Renal cortical epithelial cell (primary cell): ENCODE measurements at places on chromosomes 7 and 10.

GRCh38 chr7:115014794-115015193, 92.9 kb downstream of the MDFIC start:
- DNase-seq, result no peak

- no peak for DNase-seq
These were observed 102.0 kb downstream of the SEMA3C start for GRCh38 chr7:80816806-80817205.

- DNase-seq, result no peak
These were observed 451.0 kb upstream of the GALNT17 start for GRCh38 chr7:70680743-70681468.

DNA sequence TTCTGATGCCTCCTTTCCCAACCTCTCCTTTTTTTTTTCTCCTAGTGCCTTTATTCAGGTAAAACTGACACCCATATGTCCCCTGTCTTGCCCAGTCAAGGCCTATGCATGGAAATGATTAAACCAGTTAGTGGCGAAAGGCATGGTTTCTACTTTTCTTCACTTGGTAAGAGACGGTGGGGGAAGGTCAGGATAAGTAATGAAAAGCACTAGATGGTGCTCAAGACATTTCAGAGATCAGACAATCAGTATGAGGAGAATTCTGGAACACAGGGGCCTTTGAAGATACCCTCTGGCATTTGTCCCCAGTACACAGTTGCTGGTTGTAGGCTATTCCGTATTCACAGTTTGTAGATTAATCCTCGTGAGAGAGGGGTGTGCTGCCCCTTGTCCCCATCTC, 121.2 kb downstream of the RTKN2 start:
- no peak for DNase-seq

DNA sequence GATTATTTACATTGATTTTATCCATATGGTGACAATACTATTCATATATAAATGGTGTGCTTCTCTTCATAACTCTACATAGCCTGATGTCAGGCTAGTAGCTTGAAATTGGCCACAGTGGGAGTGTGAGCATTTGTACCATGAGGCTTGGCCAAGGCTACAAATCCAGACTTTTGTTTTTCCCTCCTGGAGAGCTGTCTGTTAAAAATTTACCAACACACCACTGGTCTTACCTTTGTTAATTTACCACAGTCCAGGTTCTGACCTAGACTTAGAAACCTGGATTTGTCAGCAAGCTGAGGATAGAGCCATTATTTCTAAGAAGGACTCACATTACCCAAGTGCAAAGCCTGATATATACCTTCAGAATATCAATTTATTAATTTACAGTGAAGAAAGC, 45.5 kb upstream of the ATRNL1 start:
- DNase-seq, result peak; percentile 66

DNA sequence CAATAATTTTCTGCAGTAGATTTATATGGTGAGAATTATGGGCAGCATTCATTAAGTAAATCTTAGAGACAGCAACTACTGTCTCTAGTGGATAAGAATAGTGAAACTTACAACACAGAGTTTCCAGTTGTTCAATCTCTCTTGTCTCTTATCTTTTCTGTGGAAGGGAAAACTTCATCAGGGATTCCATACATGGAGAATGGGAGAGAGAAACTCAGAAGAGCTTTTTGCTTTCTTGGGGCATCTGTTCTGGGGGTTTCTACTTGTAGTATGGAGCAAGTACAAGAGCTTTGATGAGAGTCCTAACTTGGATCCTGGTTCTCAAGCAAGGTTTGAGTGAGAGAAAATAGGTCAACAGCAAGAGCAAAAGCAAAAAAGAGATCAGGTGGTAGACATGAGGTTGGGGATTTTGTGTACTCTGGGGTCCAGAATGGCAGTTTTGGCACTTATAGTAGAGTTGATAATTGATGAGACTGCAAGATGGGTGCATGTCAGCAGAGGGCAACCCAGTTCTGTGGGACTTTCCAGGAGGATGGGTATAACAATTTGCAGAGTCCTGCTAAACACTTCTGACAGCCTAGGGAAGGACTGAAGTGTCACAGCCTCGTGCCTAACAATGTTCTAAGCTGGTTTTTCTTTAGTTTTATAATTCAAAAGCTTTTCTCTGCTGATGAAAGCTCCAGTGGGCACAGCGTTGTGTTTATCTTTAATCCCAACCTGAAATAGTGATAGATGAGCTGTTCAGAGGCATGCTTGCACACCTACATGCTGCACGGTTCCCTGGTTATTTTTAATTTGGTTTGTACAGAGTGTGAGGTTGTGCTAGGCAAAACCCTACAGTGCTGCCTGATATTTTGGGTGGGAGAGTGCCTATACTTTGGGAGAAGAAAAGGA, 32.0 kb upstream of the STRIP2 start:
- no peak for DNase-seq

- DNase-seq, result no peak
These were observed 7.9 kb downstream of the ANKRD1 start for GRCh38 chr10:90912854-90913479.

- DNase-seq, result no peak
These were observed at the start of gene PARD3 for GRCh38 chr10:34815185-34816084. PARD3 (minus strand) TSS chr10:34815296; CDS start chr10:34814995, 301 bp downstream.

- peak; percentile 80 for DNase-seq
These were observed 15.7 kb downstream of the PPP3CB start for GRCh38 chr10:73480158-73480557.

GRCh38 chr10:129035052-129035827, 431.8 kb upstream of the MGMT start:
- DNase-seq, result peak; percentile 82

GRCh38 chr10:22455068-22455857, 110.0 kb downstream of the SPAG6 start:
- no peak for DNase-seq

- DNase-seq, result peak; percentile 49
These were observed 41.5 kb upstream of the BNIP3 start for GRCh38 chr10:132023092-132023811.

GRCh38 chr7:35467456-35467978, 213.6 kb upstream of the TBX20 start:
- no peak for DNase-seq

- no peak for DNase-seq
These were observed 24.9 kb upstream of the STK17A start for GRCh38 chr7:43557831-43558495.

- no peak for DNase-seq
These were observed 90.2 kb downstream of the GPR85 start for GRCh38 chr7:112996331-112996871.

DNA sequence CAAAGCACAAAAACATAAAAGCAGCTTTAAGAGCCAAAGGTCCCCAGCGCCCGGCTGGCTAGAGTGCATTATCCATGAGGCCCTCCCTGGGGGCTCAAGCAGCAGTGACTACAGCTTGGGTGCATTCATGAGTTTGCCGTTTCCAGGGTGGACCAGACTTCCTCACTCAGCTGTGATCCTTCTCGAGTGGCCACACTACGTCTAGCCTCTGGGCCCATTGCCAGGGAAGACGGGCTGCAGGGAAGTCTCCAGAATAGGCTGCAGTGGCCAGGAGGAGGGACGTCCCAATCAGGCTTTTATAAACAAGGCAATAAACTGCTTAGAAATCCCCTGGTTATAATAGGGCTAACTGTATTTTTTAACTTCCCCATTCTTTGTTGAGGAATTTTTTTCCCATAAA, 89.4 kb upstream of the C1QL3 start:
- no peak for DNase-seq

GRCh38 chr10:124381011-124381611, 37.6 kb downstream of the OAT start:
- peak; percentile 76 for DNase-seq

DNA sequence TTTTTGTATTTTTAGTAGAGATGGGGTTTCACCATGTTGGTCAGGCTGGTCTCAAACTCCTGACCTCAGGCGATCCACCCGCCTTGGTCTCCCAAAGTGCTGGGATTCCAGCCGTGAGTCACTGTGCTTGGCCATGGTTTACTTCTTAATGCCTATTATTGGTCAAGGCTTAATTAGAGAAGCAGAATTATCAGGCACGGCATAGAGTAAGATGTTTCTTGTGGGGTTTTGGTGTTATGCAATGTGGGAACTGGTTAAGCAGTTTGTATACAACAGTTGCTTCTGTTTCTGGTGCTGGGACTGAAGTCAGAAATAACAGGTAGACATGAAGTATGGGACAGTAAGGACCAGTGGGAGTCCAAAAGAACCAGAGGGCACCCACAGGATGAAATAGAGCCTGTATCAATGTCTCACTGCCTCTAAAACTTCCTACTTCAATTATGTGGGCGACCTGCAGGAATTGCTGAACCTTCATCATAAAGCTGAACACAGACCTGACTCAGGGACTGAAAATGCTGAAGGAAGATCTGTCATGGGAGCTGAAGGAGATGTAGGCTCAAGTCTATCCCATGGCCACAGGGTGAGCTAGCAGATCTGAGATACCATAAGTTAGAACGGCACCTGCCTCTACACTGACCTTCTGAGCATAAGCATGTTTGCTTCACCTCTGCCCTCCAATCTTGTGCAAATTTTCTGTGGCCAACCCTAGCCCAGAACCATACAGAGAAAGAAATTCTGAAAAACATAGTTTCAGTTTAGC, 38.3 kb upstream of the VCL start:
- DNase-seq, result peak; percentile 57

GRCh38 chr10:124171561-124171960, 78.2 kb upstream of the CHST15 start:
- DNase-seq, result no peak

DNA sequence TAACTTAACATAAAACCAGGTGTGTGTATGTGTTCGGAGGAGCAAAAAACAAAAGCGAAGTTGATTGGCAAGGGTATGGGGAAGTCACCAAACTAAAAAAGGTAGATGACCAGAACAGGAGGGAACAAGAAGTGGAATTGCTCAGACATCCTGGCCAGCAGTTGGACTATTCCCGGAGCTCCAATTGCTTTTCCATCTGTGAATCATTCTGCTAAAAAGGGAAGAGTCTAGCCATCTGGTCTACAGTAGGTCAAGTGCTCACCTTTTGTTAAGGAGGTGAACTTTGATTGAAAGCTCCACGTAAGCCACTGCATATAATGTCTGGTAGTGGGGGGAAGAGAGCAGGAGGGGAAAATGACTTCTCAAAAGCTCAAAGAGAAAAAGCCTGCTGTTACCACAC, 50.0 kb upstream of the BET1 start:
- peak; percentile 73 for DNase-seq

DNA sequence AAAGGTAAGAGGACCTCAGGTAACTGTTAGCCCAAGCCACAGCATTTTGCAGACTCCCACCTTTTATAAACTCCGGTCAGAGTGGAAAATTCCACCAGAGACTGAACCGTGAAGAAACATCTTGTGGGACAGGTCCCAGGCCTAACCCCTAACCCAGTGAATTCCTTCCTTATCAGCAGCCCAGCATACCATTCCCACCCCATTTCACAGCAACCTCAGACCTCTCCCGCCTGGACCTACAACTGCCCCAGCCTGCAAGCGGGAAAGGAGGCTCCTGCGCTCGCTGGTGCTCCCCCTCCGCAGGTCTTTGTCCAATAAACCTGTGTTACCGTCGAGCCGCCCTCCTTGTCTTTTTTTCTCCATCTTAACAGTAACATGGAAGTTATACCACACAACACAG, 736.6 kb downstream of the MAGI2 start:
- no peak for DNase-seq

DNA sequence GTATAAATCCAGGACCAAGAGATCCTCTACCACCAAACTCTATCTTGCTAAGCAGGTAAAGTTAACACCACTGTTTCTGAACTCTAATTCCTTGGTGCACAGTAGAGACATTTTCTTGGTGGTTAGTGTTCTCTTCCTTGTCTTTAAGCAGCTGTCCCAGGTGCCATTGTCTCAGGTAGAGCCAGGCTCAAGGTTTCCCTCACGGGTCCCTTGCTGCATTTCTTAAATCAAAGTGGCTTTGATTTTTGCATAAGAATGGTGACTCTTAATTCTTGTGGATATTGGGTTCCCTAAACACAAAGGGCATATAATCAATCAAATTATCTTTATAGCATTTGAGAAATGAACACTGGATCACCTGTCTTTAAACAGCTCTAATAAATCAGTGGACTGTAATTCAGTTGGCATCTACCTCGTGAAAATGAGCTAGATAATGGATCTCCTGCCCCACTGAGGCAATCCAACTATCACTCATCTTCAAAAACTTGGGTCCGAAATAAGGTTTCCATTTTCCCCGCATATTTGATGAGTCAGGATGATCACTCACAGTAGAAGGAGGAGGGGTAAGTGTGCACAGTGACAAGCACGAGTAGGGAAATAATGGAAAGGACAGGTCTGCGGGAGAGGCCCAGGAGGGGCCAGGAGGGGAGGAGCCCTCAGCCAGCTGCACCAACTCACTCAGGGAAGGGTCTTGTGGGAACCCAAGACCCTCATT, 2.4 kb downstream of the ABCC2 start:
- no peak for DNase-seq

GRCh38 chr7:27064159-27064558, 31.6 kb downstream of the HOXA1 start:
- DNase-seq, result peak; percentile 66

DNA sequence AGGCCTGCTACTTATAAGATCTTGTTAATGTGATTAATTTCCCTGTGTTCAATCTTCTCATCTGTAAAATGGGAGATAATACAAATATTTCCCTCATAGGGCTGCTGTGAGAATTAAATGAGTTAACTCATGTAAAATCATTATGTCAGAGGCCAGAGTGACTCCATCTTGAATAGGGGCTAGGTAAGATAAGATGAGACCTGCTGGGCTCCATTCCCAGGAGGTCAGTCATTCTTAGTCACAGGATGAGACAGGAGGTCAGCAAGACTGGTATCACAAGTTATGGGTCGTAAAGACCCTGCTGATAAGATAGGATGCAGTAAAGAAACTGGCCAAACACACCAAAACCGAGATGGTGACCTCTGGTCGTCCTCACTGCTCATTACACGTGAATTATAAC, 200.7 kb downstream of the CYP26A1 start:
- no peak for DNase-seq

DNA sequence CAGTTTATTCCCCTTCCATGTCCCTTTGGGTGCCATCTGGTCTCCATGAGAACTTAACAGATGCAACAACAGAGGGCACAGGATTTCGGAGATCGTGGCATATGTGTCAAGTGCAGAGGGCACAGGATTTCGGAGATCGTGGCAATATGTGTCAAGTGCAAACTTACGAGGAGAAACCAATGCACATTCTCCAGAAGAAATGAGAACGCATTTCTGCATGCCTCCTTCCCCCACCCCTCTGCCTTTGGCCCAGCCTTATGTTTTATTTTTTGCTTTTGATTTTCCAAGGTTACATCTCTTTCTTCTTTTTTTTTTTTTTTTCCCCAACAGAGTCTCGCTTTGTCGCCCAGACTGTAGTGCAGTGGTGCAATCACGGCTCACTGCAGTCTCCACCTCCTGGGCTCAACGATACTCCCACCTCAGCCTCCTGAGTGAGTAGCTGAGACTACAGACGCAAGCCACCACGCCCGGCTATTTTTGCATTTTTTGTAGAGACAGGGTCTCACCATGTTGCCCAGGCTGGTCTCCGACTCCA, 586 bp upstream of the ANKRD26 start:
- DNase-seq, result no peak

GRCh38 chr7:146503844-146504243, 387.2 kb downstream of the CNTNAP2 start:
- DNase-seq, result no peak

- DNase-seq, result no peak
These were observed 53.5 kb downstream of the MGMT start for GRCh38 chr10:129520440-129521080.

- DNase-seq, result no peak
These were observed 104.2 kb downstream of the CCDC3 start for GRCh38 chr10:12897278-12897677.

GRCh38 chr10:35488228-35488627, 116.9 kb upstream of the GJD4 start:
- no peak for DNase-seq

GRCh38 chr10:60910543-60910942, 33.4 kb downstream of the RHOBTB1 start:
- no peak for DNase-seq

GRCh38 chr10:97163181-97163580, 22.6 kb downstream of the SLIT1 start:
- no peak for DNase-seq
